Hindlimb muscle (tissue), 1 donor: ENCODE measurements at places on chromosomes 3 and 15. TPM values are rescaled to one million over a fixed set of nuclear protein-coding genes. Genes with fewer than 3 reads are reported as not detected.
A peak's percentile ranks its signal among the peaks of the same experiment; 100 is the strongest.

The EPHA6 gene
- polyA plus RNA-seq = 0.13 TPM

The MCTP2 gene
- 0.67 TPM for polyA plus RNA-seq

The C3orf85 gene
- polyA plus RNA-seq = not detected

The SRP14 gene
- 306 TPM for polyA plus RNA-seq

The PAQR9 gene
- polyA plus RNA-seq = not detected

The TNNC1 gene
- polyA plus RNA-seq = 467 TPM

The MESP1 gene
- 1.3 TPM for polyA plus RNA-seq

The FXR1 gene
- 577 TPM for polyA plus RNA-seq

The HCLS1 gene
- 9.9 TPM for polyA plus RNA-seq

The AADACL2 gene
- 0.31 TPM for polyA plus RNA-seq

The EIF3J gene
- 82.0 TPM for polyA plus RNA-seq

The CPNE9 gene
- polyA plus RNA-seq = not detected

- DNase-seq = no peak
Measured at GRCh38 chr3:13671482-13672233, 122.7 kb downstream of the FBLN2 start.

GRCh38 chr3:29577250-29577649 lies 296.4 kb downstream of the RBMS3 start:
- no peak for DNase-seq

GRCh38 chr3:144521131-144521530 lies 549.5 kb downstream of the DIPK2A start:
- no peak for DNase-seq

- no peak for DNase-seq
Measured at GRCh38 chr3:46483825-46484224, 14.0 kb upstream of the RTP3 start.

GRCh38 chr3:192902549-192902948 lies 15.1 kb downstream of the MB21D2 start:
- DNase-seq = no peak

GRCh38 chr3:59321881-59322540 lies 272.2 kb upstream of the CFAP20DC start:
- DNase-seq = no peak

- no peak for DNase-seq
Measured at GRCh38 chr15:62895139-62895866, 147.2 kb upstream of the TPM1 start.

DNA sequence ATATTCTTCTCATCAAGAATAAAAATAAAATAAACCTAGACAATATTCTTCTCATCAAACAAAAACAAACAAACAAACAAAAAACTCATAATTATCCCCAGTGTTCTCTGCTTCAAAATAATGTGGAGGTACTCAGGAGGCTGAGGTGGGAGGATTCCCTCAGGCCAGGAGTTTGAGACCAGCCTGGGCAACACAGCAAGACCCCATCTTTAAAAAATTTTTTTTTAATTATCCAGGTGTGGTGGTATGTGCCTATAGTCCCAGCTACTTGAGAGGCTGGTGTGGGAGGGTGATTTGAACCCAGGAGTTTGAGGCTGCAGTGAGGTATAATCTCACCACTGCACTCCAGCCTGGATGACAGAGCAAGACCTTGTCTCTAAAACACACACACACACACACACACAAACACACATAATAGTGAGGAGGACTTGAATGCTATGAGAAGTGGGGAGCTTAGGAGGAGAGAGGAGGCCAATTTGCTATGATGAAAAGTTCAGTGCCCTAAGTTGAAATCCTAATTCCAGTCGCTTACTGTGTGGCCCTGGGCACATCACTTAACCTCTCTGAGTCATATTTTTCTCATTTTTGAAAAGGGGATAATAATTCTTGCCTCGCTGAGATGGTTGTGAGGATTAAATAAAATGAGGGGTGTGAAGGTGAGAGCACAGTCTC lies 35.8 kb upstream of the HERC1 start:
- DNase-seq = no peak

DNA sequence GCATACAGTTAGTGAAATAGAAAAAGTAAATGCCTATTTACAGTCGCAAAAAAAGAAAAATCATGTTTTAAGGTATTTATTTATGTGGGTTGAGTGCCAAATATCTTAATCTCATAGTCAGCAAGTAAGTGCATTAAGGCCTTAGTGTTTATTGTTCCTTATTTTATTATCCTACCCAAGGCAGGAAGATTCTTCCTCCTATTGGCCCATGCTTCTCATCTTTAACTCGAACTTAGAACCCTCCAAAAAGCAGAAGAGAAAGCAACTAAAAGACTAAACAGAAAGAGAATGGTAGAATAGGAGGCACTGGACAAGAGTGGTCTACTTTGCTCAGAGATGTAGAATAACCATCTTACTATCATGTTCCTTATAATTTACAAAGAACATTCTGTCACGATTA lies 7.5 kb downstream of the RFX7 start:
- no peak for DNase-seq

DNA sequence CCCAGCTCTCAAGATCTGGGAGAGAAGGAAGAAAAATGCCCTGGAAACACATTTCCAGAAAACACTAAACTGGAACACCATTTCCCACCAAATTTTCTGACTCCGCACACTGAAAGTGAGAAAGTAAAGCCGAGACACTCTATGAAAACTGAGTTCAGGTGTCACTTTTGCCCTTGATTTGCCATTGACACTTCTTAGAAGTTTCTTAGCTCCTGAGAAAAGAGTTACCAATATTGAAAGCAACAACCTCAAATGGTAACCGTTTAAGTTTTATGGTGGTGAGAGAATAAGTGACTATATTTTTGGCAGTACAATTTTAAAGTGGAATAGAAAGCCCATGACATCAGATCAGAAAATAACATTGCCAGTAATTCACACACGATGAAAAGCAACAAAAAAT lies 39.0 kb downstream of the CD86 start:
- no peak for DNase-seq

DNA sequence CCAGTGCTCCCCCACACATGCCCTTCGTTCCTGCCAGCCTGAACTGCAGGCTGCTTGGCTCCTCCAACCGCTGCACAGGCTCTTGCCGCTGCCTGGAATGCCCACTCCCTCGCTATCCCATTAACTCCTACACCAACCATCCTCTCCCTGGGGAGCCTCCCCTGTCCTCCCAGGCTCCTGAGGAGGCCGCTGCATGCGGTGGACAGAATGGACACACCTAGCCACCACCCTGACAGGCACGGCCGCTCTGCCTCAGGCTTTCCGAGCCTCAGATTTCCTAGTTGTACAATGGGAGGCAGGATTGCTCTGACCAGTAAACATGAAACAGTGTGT lies 2.3 kb downstream of the PLXNB1 start:
- no peak for DNase-seq

- DNase-seq = peak; percentile 22
Measured at GRCh38 chr15:39961051-39961450, 27.1 kb downstream of the EIF2AK4 start.

- DNase-seq = no peak
Measured at GRCh38 chr15:72570059-72570458, 84.4 kb upstream of the GOLGA6B start.

GRCh38 chr3:31966978-31967591 lies 14.0 kb downstream of the OSBPL10 start:
- no peak for DNase-seq

DNA sequence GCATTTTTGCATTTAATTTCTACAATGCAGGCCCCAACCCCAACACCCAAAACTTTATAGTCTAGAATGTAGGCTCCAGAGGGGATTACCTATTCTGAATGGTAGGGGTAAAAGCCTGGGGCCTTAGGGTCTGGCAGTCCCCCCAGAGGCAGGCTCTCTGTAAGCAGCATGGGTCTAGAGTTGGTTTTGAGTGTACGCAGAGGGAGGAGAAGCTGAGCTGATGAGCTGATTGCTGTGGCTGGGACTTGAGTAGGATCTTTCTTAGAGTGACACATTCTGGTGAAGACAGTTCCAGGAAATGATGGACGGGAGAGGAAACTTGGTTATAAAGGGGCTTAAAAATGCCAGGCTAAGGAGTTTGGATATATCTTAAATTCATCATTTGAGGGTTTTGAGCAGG lies 2.1 kb downstream of the LPP start:
- no peak for DNase-seq

DNA sequence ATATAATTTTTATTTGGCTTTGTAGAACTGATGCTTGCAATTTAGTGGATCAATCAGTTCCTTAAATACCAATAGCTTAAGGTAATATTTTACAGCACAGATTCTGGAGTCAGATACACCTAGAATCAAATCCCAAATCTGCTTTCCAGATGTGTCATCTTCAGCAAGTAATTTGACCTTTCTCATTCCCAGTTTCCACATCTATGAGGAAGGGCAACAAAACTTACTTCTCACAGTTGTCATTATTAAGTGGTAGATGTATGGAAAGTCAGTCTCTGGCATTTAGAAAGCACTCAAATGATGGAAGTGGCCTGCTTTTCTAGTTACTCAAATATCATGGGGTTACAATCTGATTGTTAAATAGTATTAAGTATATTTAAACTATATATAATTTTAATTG lies 767.0 kb downstream of the CADM2 start:
- no peak for DNase-seq

DNA sequence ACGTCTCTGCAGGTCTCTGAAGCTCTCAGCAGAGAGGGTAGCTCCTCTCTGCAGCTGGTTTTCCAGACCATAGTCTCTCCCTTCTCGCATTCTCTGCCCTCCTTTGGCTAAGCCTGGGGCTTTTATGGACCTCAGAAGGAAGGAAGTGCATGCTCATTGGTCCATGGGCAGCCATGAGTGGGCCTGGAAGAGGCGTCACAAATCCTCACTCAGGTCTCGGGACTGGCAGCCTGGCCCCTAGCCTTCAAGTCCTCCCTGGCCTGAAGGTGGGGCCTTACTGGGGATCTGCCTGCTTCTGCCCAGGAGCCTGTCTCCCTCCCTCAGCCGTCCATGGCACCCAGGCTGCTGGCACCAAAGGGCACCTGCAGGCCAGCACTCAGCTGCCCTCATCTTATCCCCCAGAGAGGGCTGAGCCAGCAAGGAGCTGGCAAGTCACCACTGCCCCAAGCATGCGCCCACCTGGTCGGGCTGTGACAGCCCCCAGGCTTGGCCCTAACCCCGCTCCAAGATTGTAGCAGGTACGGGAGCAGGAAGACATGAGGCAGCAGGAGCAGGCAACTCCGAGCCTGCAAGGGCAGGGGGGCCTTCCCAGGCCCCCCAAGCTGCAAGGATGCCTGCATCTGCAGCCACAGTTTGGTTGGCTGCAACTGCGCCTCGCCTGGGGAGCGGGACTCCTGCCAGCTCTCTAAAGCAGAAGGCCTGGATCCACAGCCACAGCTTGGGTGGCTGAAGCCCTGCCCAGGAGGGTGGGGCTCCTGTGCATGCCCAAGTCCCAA lies 37.4 kb downstream of the GHSR start:
- no peak for DNase-seq

GRCh38 chr3:102106416-102107097 lies 257.2 kb downstream of the NFKBIZ start:
- no peak for DNase-seq
